ENCODE measurements at places on chromosomes 7 and 10.

- no peak for DNase-seq
These were observed 552.2 kb downstream of the MDFIC start for GRCh38 chr7:115474137-115474536.

GRCh38 chr7:41256186-41256945 lies 446.5 kb downstream of the INHBA start:
- DNase-seq, result no peak

- no peak for DNase-seq
These were observed 53.3 kb downstream of the WIPF3 start for GRCh38 chr7:29859524-29860185.

- no peak for DNase-seq
These were observed 39.1 kb downstream of the CDK1 start for GRCh38 chr10:60817398-60817805.

GRCh38 chr7:134462337-134462925 lies 3.5 kb upstream of the AKR1B1 start:
- DNase-seq, result no peak

- no peak for DNase-seq
These were observed 25.9 kb upstream of the ANKRD2 start for GRCh38 chr10:97546456-97547270.

- no peak for DNase-seq
These were observed 324.7 kb upstream of the NPVF start for GRCh38 chr7:25552998-25553397.

GRCh38 chr7:98334081-98334480 lies 52.6 kb downstream of the BRI3 start:
- DNase-seq, result no peak

DNA sequence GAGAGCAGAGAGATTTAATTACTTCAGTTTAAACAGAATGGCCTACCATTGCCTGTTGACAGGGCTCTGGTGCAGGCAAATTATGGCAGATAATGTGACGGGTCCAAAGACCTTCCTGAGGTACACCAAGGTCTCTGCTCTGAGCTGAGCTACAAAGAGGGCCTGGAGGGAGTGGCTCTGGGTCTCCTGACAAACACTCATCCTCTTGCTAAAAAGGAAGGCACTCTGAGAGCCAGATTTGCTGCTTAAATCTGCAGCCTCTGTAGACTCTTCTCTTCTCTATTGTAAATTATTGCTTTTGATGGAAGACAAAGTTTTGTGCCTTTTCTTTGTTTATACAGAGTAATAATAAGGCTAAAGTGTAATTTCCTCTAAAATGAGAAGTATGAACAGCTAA lies 529.5 kb upstream of the FZD8 start:
- DNase-seq, result no peak

GRCh38 chr10:95664543-95664942 lies 8.0 kb upstream of the ALDH18A1 start:
- no peak for DNase-seq

DNA sequence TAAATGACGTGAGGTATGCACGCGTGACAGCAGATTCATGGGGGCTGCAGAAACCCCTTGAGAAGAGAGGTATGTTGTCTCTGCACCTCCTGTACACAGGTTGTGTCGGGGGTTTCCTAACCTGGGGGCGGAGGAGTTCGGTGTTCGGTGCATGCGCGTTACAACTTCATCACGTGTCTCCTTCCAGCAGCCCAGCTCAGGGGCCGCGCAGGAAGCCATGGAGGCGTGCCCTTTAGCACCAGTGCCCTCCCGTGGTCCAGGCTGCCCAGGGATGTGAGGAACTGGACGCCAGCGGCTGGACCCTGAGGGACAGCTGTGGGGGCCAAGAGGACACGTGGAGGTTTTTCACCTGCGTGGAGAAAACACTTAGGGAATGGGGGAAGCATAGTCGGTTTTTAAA lies 186.4 kb downstream of the EBF3 start:
- no peak for DNase-seq

DNA sequence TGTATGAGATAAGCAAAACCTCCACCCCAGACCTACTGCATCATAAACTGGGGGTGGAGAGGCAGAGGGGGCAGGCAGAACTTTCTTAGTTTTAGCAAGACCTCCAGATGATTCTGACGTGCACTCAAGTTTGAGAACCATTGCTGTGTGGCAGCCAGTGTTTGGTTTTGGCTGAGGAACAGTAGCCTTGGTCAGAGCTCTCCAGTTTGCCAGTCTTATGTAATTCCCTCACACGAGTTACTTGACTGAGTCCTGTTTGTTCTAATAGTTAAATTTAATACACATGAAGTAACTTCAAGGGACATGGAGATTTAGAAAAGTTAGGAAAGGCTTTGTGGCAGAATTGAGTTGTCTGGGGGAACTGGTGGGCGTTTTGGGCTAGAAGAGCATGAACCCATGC lies 38.5 kb downstream of the GARS1 start:
- DNase-seq, result no peak

GRCh38 chr7:123745437-123745836 lies 3.4 kb downstream of the WASL start:
- no peak for DNase-seq

DNA sequence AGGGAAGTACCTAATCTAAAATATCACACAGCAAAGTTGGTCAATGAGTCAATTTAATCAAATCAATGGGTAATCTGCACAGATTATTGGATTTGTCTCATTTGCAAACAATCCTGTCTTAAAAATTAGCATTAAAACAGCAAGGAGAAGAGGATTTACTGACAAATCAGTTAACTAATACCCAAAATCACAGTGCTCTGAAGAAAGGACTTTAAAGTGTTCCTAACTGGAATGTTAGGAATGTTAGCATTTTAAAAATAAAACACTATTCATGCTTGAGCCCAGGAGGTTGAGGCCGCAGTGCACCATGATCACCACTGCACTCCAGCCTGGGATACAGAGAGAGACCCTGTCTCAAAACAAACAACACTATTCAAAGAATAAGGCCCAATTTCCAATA lies 83.1 kb downstream of the CHCHD3 start:
- no peak for DNase-seq

- DNase-seq, result no peak
These were observed 11.9 kb upstream of the NDUFA5 start for GRCh38 chr7:123569352-123570010.

GRCh38 chr7:35480806-35481205 lies 214.1 kb downstream of the HERPUD2 start:
- no peak for DNase-seq

GRCh38 chr10:110305767-110306451 lies 1.2 kb upstream of the SMNDC1 start:
- DNase-seq, result no peak

DNA sequence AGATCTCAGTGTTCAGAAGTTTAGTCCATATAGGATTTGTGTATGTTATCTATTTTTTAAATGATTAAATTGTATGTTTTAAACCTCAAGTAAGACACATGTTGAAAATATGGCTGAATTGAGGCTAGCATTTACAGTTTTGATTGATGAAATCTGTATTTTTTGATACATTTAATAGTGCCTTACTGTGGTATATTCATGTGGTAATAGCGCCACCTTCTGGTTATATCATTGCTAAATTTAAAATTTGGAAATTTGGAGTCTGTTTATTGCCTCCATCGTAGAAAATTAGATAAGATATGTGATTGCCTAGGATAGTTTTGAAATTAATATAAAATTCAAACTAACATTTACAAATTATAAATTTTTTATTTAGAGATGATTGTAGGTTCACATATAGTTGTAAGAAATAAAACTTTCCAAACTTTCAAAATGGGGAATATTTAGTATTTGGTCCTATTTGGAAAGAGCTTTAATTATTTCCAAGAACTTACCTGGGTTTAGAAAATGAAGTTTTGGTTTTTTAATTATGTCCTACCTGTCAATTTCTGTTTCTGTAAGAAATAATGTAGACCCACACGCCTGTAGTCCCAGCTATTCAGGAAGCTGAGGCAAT lies 19.1 kb upstream of the ARMS2 start:
- no peak for DNase-seq

DNA sequence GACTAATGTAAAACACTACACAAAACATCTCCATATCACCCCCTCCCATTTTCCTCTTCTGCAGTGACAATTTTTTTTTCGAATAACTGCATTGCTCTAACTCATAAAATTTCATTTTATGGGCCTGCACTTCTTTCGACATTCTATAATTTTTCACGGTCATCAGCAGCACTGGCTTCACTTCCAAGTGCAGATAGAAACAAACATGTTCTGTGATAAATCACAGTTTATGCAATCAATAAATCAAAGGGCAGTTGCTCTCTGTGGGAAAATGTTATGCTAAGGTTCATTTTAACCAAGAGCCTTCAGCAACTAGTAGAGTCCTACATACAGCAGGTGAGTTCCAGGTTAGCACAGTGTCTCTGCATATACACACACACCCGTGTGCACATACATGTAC lies 100.1 kb downstream of the GPAM start:
- no peak for DNase-seq

DNA sequence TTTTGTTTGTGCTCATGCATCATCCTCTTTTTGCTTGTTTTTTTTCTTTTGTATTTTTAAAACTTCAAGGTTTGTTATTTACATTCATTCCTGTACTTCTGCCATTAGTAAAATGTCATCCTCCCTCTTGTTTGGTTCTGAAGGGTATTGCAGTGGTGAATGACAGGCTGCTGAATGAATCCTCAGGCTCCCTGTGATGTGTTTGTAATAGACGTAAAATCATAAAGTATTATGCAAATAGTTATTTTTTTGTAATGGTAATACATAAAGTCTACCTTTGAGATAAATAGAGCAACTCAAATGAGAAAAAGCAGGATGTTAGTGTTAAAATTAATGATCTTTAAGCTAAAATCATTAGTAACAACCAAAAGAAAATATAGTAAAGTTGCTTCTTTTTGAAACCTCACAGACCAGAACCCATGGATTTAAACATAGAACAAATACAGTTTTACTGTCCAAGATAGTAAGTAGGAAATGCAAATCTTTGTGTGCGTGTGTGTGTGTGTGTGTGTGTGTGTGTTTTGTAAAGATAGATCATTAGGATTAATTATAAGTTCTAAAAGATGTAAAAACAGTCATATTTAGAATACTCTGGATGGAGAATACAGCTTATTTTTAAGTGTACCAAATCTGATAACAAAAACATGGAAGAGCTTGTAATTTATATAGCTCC lies 4.5 kb downstream of the GLCCI1 start:
- DNase-seq, result no peak

DNA sequence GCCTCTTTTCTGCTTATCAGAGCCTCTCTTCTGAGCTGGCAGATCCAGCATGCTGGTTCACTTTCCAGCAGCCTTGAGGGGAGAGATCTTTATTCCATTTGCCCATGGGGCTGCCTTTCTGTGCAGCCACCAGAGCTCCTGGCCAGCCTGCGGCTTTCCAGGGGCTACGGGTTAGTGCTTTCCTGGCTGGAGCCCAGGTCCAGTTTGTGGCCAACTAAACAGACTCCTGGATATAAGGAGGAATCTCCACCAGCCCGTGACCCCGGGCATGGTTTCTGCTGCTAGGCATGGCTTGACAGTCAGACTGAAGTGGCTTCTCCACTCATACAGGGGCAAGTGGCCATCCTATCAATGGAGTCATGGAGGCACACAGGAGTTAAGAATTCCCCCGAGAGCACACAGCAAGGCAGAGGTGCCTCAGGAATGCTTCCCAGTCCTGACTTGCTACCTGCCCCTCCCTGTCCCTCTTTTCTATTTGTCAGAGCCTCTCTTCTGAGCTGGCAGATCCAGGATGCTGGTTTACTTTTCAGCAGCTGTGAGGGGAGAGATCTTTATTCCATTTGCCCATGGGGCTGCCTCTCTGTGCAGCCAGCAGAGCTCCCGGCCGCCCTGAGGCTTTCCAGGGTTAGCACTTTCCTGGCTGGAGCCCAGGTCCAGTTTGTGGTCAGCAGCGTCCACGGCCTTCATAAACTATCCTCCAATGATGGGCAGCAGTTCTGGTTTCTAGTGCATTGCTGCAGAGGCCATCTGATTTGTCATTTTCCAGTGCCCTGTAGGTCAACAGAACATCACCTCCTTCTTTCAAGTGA lies 35.9 kb downstream of the TSPAN15 start:
- no peak for DNase-seq

DNA sequence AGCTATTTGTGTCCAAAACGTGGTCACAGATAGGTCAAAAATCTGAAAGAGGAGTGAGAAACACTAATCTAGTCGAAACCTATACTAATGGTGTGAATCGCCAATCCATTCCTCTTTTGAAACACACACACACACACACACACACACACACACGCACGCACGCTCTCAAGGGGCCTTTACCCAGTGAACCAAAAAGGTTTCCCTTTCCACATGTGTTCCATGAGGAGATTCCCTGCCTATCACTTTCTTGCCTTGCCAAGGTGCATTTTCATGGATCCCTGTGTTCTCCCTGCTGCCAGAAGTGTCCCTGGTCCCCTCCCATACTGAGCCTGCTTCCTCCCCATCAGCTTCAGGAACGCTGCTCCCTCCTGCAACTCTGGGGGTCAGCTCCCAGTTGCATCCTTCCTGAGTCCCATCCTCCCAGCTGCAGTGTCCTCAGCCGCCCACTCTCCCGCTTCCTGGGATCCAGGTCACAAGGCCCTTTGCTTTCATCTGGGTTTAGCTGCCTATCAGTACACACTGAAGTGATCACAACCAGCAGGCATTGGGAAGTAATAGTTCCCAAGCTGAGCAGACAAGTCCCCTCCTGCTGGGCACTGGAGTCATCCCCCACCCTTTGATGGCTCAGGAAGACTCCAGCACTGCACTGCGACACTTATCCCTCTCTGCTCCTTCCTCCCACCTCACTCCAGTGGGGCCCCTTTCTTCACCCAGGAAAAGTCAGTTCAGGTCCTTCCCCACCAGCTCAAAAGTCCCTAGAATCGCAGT lies 49.2 kb upstream of the KCNMA1 start:
- DNase-seq, result no peak

DNA sequence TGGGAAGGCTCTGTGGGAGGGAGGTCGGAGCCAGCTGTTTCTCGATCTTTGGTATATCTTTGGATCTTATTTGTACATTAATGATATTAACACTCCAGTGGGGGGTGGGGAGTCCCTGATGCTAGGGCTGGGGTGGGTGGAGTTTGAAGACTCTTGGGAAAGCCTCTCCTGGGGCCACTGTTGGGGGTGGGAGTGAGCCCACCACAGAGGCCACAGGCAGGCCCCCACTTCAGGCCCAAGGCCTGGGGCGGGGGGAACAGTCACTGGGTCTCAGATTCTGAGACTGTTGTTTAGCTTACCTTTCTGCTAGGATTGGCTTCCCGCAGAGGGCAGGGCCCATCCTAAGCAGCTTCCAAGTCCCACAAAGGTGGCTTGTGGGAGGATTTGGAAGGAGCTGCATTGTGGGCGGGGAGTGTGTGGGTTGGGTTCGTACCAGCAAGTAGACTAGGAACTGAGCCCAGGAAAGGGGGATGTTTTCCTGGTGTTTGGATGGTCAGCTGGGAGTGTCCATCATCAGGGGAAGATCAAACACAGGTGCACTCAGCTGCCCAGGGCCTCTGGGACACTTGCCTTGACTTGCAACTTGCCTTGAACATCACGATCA lies 11.9 kb downstream of the YKT6 start:
- DNase-seq, result no peak

GRCh38 chr10:62437696-62438095 lies 63.5 kb downstream of the ZNF365 start:
- DNase-seq, result no peak

- DNase-seq, result no peak
These were observed 2.6 kb upstream of the KIAA1217 start for GRCh38 chr10:24206334-24206733.
